ENCODE measurements at places on chromosomes 3 and 15.

DNA sequence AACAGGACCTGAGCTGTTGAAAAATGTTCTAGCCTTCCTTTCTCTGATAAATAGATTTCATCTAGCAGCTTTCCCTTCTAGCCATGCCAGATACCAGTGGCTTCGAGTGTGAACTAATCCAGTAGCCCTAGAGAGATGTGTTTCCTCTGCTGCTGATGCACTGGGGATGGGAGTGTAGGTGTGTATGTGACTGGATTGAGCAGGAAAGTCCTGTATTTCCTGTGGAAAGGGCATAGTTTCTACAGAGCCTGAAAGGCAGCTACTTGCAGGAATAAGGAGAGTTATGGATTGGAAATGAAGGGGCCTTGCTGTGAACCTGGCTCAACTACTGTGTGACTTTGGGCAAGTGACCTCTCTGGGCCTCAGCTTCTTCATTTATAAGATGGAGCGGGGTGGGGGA, 8.6 kb downstream of the TIMP4 start:
- no peak for DNase-seq

DNA sequence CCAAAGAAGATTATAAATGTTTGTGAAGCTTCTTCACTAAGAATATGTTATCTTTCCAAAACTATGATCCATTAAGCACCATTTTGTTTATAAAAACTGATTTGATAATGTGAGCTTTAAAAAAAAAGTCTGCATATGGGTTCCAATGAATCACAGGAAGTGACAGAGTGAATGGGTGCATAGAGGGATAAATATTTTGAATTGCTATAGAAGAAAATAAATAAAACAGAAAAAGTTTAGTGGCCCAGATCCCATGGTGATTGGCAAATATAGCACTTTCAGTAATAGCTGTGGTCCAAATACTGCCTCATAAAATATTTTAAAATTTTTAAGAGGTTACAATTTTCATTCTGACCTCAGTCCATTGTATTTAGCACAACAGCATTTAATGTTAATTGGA, 19.2 kb downstream of the CPA3 start:
- DNase-seq: no peak

- peak; percentile 85 for DNase-seq
Measured at GRCh38 chr3:188051801-188052168, 102.2 kb upstream of the LPP start.

DNA sequence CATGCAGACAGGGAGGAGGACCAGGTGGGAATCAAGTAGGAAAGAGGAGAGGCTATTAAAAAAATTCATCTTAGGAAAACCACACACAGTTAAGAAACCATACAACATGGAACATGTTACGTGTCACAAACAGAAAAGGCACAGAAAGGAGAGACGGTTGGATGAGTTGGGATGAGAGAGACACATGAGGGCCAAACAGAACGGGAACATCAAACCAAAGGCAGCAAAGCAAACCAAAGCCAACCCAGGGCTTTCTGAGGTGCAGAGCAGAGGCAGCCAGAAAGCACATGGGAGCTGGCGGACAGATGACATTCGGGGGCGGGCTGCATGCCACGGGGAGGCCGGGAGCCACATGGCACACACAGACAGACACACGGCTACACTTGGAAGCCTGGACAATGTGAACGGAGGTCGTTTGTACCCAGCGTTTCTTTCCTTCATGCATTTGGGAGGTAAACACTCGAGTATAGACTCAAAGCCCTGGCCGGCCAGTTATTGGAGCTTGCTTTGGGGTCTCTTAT, 8.6 kb upstream of the SEC13 start:
- no peak for DNase-seq

DNA sequence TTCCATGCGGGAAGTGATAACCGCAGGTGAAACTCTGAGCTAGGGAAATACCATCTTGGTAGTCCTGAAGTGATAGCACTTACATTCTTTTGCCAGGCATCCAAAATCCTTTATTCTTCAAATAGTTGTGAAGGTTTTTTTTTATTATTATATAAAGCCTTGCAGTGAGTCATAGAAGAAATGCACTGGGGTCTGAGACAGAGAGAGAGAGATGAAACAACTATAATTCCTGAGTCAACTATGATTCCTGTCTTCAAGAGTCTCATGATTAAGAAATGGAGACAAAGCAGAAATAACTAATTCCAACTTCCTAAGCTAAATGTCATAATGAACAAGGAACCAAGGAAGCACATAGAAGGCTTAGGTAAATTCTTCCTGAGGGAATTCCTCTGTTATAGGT, 495.6 kb downstream of the LPP start:
- no peak for DNase-seq

- peak; percentile 0 for DNase-seq
Measured at GRCh38 chr15:78850941-78851755, 21.5 kb upstream of the MORF4L1 start.

DNA sequence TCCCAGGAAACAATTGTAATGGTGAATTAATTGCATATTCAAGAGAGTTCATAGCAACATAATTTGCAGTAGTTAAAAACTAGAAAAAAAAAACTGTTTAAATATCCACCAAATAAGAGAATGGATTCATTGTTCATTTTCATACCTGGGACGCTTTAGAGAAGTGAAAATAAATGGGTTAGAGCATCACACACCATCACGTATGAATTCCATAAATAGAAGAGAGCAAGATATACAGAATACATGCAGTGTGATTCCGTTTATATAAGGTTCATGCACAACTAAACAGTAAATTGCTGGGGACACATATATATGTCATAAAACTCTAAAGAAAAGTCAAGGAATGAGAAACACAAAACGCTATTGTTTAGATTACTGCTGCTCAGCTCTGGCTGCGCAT, 577.0 kb upstream of the KCNMB2 start:
- no peak for DNase-seq

DNA sequence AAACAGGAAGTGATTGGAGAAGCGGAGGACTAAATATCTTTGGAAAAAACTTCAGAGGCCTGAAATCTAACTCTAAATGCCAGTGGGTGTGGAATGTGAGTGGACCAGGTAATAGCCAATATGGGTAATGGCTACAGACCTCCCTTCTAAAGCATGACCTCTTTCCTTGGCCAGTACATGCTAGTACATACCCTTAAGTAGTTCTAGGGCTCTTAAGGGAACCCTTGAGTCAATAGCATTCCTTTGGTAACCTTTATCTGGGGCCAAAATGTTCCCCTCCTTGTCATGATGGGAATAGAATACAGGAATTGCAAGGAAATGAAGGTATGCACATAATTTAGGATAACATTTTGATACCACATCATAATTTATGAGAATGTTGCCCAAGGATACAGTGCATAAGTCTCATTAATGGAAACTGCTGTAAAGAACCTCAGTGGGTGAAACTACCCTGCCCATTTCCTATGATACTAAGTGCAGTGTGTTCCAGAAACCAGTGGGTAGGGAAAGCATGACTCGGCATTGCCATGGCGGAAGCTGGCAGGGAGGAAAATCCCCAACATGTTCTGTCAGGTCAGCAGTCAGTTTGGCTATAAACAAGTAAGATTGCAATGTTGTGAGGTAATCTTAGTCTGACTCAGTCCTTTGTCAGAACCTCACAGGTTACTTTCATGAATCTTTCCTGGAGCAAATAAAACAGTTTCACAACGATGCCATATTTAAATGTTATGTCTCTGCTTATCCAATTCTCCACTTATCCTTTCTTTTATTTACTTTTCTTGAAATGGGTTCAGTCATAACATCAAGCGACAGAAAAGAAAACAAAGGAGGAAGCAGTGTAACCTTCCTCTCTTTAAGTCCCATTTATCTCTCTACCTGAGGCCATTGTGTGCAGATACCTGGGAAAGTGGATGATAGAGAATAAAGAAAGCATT, 23.5 kb upstream of the RAP2B start:
- DNase-seq: peak; percentile 77

- DNase-seq: no peak
Measured at GRCh38 chr3:73661265-73661664, 36.5 kb upstream of the PDZRN3 start.

DNA sequence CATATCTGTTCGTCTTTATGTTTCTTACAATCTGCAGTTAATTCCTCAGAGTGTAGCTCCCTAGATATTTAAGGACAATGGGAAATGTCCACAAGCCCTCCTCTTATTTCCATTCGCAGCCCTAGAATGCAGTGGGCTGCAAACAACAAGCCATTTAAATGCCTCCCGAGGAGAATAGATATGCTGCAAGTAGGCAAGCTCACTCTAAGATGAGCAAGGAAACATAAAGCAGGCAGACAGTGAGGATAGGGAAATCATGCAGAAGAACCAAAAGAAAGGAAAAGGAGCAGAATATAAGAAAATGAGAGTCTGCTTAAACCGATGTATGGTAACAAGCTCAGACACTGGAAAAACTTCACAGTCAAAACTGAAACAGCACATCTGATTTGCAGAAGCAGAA, 561.9 kb downstream of the GBE1 start:
- DNase-seq: no peak

DNA sequence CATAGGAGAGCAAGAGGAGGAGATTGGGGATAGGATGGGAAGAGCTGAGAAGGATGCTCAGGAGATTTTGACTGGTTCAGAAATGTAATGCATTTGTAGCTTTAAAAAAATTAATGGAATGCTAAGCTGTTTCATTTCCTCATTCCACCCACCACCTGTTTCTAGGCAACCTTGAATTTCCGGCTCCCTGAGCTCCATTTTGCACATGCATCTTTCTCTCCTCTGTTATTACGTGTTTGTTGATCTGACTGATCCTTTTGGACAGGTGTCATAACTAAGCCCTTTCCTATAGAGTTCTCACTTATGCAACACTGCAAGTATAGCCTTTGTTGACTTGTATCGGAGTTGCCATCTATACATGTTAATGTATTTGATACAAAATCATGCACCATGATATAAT, 4.3 kb downstream of the TMPRSS7 start:
- DNase-seq: no peak

GRCh38 chr3:187210091-187210490, 12.8 kb downstream of the RTP1 start:
- no peak for DNase-seq

GRCh38 chr3:141485641-141486495, 959 bp upstream of the RASA2 start:
- no peak for DNase-seq

Measured in suprapubic skin (tissue), 4 donors.